GM10248 (cell line): ENCODE measurements at places on chromosomes 12 and 14.

DNA sequence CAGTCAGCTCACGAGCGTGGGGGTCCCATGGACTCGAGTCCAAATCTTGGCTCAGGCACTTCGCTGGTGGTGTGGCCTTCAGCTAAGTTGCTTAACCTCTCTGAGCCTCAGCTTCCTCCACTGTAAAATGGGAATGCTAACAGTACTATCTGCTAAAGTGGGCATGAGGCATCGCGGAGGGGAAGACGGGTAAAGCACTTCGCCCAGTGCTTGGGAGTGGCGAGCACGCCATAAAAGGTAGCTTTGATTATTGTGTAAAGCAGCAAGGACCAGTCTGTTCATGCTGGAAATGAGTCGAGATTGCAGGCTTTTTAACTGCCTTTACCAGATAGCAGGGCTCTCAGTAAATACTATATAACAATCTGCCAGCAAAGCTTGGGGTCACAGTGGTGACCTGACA is 24.5 kb downstream of the HRK start:
- no peak for DNase-seq

GRCh38 chr12:57624441-57625220 is 8.4 kb downstream of the B4GALNT1 start:
- DNase-seq = no peak

DNA sequence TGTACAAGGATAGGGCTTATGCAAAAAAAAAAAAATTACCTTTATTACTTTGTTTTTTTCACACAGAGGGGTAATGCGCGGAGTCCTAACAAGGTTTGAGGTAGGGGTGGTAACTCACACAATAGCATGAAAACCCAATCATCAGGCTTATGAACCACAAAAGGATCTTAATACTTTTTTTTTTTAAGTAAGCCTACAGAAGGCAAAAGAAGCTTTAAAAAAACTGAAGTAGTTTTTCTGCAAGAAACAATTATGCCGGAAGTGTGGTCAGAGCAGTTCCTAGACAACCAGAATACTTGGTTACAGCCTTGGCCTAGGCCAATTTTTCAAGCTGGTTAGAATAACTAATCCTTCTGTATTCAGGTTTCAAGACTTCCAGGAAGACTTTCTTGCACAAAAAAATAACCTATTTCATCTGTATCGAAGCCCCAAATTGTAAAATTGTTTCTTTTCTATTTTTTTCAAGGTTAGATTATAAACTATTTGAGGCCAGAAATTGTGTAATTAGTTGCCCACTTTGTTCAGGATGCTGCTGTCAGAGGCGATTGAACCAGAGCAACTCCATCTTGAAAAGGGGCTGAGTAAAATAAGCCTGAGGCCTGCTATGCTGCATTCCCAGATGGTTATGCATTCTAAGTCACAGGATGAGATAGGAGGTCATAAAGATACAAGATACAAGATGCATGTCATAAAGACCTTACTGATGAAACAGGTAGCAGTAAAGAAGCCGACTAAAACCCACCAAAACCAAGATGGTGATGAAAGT is 1.8 kb upstream of the GNS start:
- no peak for DNase-seq

DNA sequence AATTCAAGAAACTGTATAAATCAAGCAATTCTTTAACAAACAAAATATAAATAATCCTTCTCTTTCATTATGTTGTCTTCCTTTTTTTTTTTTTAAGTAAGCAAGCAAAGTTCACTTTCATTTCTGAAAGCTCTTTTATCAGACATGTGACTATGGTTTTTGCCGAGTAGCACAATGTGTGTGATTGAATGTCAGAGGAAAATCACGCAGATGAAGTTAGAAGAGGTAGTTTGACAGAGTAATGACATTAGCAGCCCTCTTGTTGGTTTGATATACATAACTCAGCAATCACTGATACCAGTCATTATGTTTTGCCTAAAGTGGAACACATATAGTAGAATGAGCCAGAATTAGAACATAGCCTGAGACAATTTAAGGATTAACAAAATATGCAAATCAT is 19.0 kb downstream of the ALX1 start:
- no peak for DNase-seq

GRCh38 chr12:101859664-101860607 is 17.4 kb upstream of the DRAM1 start:
- DNase-seq = peak; percentile 35

DNA sequence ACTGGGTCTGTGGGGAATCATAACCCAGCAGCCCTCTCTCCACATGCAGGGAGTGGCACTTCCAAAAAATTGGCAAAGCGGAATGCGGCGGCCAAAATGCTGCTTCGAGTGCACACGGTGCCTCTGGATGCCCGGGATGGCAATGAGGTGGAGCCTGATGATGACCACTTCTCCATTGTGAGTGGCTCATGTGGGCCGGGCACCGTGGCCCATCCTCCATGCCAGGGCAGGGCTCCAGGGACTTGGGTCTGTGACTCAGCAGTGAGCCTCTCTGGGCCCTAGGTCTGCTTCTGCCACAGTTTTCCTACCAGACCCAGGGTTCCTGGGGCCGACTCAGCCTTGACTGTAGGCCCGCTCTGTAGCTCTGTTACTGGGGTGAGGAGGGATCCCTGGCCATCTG is 2.2 kb downstream of the NPFF start:
- no peak for DNase-seq

DNA sequence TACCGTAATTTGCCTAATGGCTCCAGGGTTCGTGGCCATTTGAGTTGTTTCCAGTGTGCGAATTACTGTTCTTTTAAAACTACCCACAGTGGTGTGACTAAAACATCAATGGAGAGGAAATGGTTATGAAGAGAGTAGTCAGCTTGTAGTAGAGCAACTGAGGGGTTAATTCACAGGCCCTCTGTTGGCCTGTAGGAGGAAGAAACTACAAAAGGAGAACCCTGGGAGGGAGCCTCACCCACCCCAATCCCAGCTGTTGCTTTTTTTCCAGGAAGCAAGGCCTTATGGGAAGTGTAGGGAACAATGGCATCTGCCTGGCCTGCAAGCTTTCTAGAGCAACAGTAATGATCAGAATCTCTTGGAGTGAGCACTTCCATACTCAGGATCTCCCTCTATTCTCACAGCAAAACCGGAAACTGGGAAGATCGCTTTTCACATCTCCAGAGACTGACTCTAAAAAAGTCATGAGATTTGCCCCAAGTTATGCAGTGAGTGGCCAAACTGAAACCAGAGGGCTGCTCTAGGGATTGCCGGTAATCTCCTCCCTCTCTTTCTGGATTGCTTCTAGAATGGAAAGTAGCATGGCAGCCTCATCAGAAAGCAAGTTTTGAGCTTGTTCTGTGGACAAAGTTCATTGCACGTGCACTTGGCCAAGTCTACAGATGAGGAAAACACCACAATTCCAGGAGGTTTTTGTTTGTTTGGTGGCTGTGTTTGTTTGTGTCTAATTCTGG is 125.3 kb upstream of the PWP1 start:
- no peak for DNase-seq

- DNase-seq = no peak
Measured at GRCh38 chr12:76462668-76463224, 96.8 kb downstream of the OSBPL8 start.
